ENCODE measurements at places on chromosomes 12 and 14. TPM values are rescaled to one million over a fixed set of nuclear protein-coding genes. Genes with fewer than 3 reads are reported as not detected.

MIPOL1 gene
- total RNA-seq = 12.5 TPM

SOCS2 gene
- 15.7 TPM for total RNA-seq

TMEM106C gene
- total RNA-seq = 66.8 TPM

RAPGEF3 gene
- total RNA-seq = 28.9 TPM

KDM5A gene
- total RNA-seq = 66.9 TPM

BRAP gene
- total RNA-seq = 15.3 TPM

MYBPC1 gene
- 0.24 TPM for total RNA-seq

GRCh38 chr14:26707234-26707633, 109.4 kb upstream of the NOVA1 start:
- H3K4me1 ChIP-seq = no peaks in the 10 kb centered on the region
- H3K27ac ChIP-seq = no peak overlapping the region
- no peaks in the 10 kb centered on the region for H3K36me3 ChIP-seq
- H3K4me3 ChIP-seq = no peak overlapping the region
- no peak for DNase-seq

DNA sequence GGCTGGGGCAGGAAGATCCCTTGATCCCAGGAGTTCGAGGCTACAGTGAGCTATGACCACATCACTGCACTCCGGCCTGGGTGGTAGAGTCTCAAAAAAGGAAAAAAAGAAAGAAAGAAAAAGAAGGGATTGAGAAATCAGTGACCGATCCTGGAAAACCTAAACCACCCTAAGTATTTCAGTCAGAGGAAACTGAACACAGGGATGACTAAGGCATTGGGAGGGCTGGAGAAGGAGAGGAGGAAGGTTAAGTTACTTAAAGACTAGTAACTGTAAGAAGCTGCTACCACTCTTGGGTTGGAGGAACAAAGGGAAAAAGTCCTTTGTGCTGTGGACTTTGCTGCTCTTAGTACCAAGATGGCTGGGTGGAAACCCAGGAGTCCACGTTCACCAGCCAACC, 10.6 kb downstream of the HHIPL1 start:
- no peaks in the 10 kb centered on the region for H3K4me1 ChIP-seq
- H3K27me3 ChIP-seq = peaks cover 41% of the 10 kb centered on the region
- no peak overlapping the region for H3K27ac ChIP-seq
- no peaks in the 10 kb centered on the region for H3K36me3 ChIP-seq
- peak; percentile 10 for DNase-seq

- peaks cover 8% of the 10 kb centered on the region for H3K4me1 ChIP-seq
- H3K4me3 ChIP-seq = no peak overlapping the region
- DNase-seq = no peak
- H3K27ac ChIP-seq = no peak overlapping the region
Observed at GRCh38 chr12:13177373-13177772, 19.2 kb upstream of the EMP1 start.

DNA sequence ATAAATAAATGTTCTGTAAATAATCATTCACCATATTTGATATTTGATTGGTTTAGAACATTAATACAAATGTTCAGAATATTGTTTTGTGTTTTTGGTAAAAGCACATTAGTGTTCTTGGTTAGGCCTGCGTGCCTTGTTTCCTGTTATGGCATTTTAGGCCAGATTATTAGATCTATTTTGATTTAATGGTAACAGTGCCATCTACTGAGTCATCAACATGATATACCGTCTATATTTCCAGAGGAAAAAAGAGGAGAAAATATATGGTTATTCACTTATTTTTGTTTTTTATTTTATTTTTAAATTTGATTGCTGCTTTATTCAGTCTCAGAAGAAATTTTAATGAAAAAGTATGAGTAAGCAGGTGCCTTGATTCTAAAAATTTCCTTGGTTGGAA, 60.3 kb downstream of the GPHN start:
- no peaks in the 10 kb centered on the region for H3K27me3 ChIP-seq
- no peaks in the 10 kb centered on the region for H3K4me1 ChIP-seq
- no peak overlapping the region for H3K27ac ChIP-seq
- H3K4me3 ChIP-seq = no peak overlapping the region

DNA sequence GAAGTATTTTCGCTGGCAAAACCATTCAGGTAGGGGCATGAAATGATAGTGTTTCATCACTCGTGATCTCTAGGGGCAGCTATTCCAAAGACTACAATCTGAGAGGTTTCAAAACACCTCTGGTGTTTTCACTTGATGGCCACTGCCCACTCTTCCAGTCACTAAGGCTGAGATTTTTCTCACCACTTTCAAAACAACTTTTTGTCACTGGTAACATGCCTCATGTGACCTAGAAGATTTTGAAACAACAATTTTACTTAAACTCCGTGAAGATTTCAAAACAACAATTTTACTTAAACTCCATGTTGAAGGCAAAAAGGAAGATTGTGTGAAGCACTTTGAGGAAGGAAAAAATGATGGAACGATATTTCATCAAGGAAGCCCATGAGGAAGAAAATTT, 1.2 kb upstream of the IRAK3 start:
- peaks cover 39% of the 10 kb centered on the region for H3K4me1 ChIP-seq
- no peaks in the 10 kb centered on the region for H3K27me3 ChIP-seq
- peak overlapping the region; percentile 99 for H3K27ac ChIP-seq
- DNase-seq = no peak
- H3K36me3 ChIP-seq = no peaks in the 10 kb centered on the region
- H3K4me3 ChIP-seq = no peak overlapping the region

DNA sequence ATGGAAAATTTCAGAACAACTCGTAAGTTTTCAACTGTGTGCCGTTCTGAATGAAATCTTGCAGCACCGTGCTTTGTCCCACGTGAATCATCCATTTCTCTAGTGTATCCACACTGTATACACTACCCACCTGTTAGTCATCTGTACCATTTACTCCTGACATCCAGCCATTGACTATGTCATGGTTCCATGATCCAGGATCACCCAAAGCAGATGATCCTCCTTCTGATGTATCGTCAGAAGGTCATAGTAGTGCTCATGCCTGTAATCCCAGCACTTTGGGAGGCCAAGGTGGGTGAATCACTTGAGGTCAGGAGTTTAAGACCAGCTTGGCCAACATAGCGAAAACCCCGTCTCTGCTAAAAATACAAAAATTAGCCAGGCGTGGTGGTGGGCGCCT, 122.9 kb downstream of the PPHLN1 start:
- peaks cover 34% of the 10 kb centered on the region for H3K36me3 ChIP-seq
- no peaks in the 10 kb centered on the region for H3K4me1 ChIP-seq
- no peak for DNase-seq
- no peak overlapping the region for H3K27ac ChIP-seq

- H3K36me3 ChIP-seq = peaks cover 7% of the 10 kb centered on the region
- no peaks in the 10 kb centered on the region for H3K27me3 ChIP-seq
- H3K27ac ChIP-seq = peak overlapping the region; percentile 93
- H3K4me3 ChIP-seq = peak overlapping the region; percentile 93
Observed at GRCh38 chr14:59482541-59483331, 1.5 kb downstream of the L3HYPDH start.

- H3K4me3 ChIP-seq = no peak overlapping the region
- H3K27ac ChIP-seq = no peak overlapping the region
- no peaks in the 10 kb centered on the region for H3K4me1 ChIP-seq
- H3K36me3 ChIP-seq = no peaks in the 10 kb centered on the region
Observed at GRCh38 chr12:66035288-66035966, 95.1 kb downstream of the LLPH start.

GRCh38 chr12:68790081-68790951, 17.7 kb upstream of the MDM2 start:
- H3K36me3 ChIP-seq = no peaks in the 10 kb centered on the region
- no peaks in the 10 kb centered on the region for H3K4me1 ChIP-seq
- H3K27me3 ChIP-seq = no peaks in the 10 kb centered on the region
- DNase-seq = no peak

DNA sequence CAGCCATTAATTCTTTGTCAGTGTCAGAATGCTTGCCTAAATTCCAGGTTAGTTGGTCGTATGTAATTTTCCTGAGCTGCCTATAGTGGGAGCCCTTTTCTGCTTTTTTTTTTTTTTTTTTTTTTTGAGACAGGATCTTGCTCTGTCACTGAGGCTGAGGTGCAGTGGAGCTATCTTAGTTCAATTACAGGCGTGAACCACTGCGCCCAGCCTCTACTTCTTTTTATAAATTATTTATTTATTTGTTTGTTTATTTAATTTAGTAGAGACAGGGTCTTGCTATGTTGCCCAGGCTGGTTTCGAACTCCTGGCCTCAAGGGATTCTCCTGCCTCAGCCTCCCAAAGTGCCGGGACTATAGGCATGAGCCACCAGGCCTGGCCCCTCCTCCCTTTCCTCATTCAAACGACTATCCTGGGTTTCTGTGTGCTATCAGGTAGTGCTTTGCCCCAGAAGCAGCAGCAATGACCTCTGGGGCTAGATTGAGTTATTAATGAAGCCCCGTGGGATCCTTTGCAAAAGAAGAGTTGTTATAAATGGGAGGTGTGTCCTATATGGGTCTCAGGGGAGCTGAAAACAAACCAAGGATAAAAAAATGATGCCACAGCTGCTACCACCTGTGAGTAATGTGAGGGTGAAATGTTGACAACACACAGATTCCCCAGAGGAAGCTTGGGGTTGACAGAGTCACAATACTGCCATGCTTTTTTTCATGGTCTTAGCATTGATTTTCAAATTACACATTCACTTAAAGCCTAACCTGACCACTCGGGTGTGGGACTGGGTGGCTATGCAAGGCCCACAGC, 34.6 kb upstream of the NFKBIA start:
- H3K4me3 ChIP-seq = no peak overlapping the region
- H3K4me1 ChIP-seq = no peaks in the 10 kb centered on the region
- no peak overlapping the region for H3K27ac ChIP-seq
- H3K36me3 ChIP-seq = no peaks in the 10 kb centered on the region
- no peak for DNase-seq
- H3K27me3 ChIP-seq = no peaks in the 10 kb centered on the region

- DNase-seq = no peak
- no peak within 1 kb of the TSS for H3K4me3 ChIP-seq
- H3K4me1 ChIP-seq = no peaks in the 10 kb centered on the region
- no peak within 1 kb of the TSS for H3K27ac ChIP-seq
- peaks cover 90% of the 10 kb centered on the region for H3K27me3 ChIP-seq
Observed at GRCh38 chr12:63150713-63151622, at the start of gene AVPR1A. Gene AVPR1A (minus strand): TSS chr12:63151201. CDS start chr12:63150836, 365 bp downstream.

- H3K4me3 ChIP-seq = no peak overlapping the region
- H3K27me3 ChIP-seq = no peaks in the 10 kb centered on the region
- H3K4me1 ChIP-seq = no peaks in the 10 kb centered on the region
- DNase-seq = no peak
- no peaks in the 10 kb centered on the region for H3K36me3 ChIP-seq
- H3K27ac ChIP-seq = no peak overlapping the region
Observed at GRCh38 chr12:62758216-62758615, 176.7 kb downstream of the PPM1H start.

- H3K27me3 ChIP-seq = peaks cover 63% of the 10 kb centered on the region
- H3K27ac ChIP-seq = no peak overlapping the region
- H3K4me1 ChIP-seq = peaks cover 40% of the 10 kb centered on the region
- DNase-seq = no peak
Observed at GRCh38 chr14:105529569-105530284, 3.3 kb downstream of the TMEM121 start.

GRCh38 chr14:103819503-103820307, 27.7 kb downstream of the PPP1R13B start:
- no peak overlapping the region for H3K4me3 ChIP-seq
- no peaks in the 10 kb centered on the region for H3K36me3 ChIP-seq
- no peak overlapping the region for H3K27ac ChIP-seq
- peaks cover 15% of the 10 kb centered on the region for H3K27me3 ChIP-seq

GRCh38 chr12:91947459-91947858, 198.2 kb downstream of the BTG1 start:
- DNase-seq = no peak
- H3K27me3 ChIP-seq = no peaks in the 10 kb centered on the region
- H3K4me1 ChIP-seq = peaks cover 7% of the 10 kb centered on the region
- no peak overlapping the region for H3K4me3 ChIP-seq
- H3K36me3 ChIP-seq = no peaks in the 10 kb centered on the region

DNA sequence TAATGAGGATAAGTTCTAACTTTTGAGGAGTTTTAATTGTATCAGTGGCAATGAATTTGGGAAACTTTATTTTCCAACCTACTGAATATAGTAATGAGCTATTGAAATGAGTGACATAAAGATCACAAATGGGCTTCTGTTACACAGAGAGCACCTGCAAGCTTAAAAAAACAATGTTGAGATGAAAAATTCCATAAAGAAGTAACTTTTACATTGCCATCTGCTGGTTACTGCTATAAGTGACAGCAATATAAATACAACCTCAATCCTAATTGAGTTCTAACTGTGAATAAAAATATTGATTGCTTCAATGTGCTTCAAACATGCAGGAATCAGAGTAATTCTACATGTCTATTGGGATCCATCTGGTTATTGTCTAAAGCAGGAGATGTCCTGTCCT, 14.2 kb downstream of the WIF1 start:
- H3K36me3 ChIP-seq = no peaks in the 10 kb centered on the region
- H3K4me1 ChIP-seq = no peaks in the 10 kb centered on the region
- H3K27me3 ChIP-seq = no peaks in the 10 kb centered on the region
- DNase-seq = no peak

DNA sequence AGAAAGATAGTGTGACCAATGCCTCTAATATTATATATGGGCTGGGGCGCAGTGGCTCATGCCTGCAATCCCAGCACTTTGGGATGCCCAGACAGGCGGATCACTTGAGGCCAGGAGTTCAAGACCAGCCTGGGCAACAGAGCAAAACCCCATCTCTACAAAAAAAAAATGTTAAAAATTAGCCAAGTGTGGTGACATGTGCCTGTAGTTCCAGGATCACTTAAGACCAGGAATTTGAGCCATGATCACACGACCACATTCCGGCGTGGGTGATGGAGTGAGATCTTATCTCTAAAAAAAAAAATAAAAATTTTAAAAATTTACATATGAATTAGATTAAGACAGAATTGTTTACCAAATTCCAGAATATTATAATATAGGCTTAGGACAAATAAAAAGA, 12.0 kb downstream of the TM7SF3 start:
- H3K27me3 ChIP-seq = no peaks in the 10 kb centered on the region
- DNase-seq = no peak

DNA sequence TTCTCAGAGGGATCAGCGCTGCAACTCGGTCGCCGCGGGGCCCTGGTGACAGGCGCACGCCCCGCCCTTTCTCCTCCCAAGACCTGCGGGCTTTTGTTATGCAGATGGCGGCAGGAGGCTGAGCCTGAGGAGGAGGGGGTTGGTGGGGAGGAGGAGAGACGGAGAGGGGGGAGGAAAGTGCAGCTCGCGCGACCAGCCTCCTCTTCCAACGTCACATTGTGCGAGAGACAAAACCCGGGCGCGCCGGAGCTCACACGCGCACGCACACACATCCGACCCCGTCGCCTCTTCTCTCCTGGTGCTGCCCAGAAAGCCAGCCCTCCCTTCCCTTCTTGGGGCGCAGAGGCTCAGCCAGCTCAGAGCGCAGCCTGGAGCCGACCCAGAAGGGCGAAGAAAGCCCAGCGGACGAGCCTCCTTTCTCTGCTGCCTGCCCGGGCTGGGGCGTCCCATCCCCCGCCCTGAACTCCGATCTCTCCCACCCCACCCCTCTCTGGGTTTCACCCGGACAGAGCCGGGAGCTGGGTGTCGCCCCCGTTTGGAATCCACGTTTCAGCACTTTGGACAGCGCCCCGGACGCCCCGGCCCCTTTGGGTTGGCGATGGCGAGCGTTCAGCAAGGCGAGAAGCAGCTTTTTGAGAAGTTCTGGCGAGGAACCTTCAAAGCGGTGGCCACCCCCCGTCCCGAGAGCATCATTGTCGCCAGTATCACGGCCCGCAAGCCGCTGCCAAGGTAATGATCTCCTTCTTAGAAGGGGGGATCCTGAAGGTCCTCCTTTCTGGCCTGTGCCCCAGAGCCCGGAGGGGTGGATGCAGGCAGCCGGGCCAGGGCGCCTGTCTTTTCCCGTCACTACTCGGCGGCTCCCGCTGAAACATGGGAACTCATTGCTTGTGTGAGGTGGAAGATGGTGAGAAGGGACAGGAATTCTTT, at the start of gene SRRM4:
SRRM4 (plus strand) TSS at position 257 of the 927 bp plus-strand sequence; CDS start at position 599, 342 bp downstream.
- H3K36me3 ChIP-seq = no peaks in the 10 kb centered on the region
- no peaks in the 10 kb centered on the region for H3K4me1 ChIP-seq
